Endodermal cell (in vitro differentiated cells): ENCODE measurements at places on chromosomes 2 and 18. TPM values are rescaled to one million over a fixed set of nuclear protein-coding genes. Genes with fewer than 3 reads are reported as not detected.

B4GALT6 gene
- total RNA-seq: 15.8 to 48.4 TPM (median 47.8 TPM) in 3 replicates

UPP2 gene
- total RNA-seq: not detected in 2 replicates

APLF gene
- 8.0 and 8.7 TPM in 2 replicates for total RNA-seq

DNA sequence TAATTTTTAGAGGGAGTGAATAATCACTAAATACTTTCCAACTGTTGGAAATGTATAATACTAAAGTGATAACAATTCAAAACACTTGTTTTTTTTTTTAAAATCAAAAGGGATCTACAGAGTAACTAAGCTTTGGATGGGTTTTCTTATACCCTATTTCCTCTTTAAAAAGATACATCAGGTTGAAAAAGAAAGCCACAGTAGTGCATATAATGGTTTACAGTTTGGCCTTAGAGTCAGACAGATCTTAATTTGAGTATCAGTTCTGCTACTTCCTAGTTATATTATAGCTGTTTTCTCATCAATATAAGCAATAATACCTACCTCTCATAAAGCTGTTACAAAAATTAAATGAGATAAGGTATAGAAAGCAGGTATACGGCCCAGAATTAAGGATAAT, 28.5 kb downstream of the PSME4 start:
- no peak for DNase-seq

DNA sequence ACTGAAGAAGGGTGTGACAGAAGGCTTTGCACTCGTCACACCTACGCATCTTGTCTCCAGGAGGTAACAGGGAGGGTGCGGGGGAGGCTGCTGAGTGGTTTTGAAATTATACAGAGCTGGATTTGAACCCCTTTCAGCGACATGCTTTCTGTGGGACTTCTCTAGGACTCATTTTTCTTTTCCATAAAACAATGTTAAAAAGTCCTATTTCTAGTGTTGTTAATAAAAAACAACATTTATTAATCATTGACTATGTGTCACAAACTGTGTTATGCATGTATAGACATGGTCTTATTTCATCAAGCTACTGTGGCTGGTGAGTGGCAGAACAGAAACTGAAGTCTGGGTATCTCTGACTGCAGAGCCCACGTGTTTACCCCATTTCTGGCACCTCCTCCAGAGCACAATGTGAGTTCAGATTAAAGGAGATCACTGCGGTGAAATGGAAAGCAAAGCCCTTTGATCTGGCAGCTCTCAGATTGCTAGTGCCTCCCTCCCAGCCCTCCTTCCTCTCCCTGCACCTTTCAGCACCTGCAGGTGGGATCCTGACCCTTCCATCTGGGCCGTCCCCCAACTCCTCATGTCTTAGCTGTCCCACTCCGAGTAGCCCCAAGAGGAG, 315.5 kb upstream of the MYT1L start:
- DNase-seq: no peak

LRP2 gene
- total RNA-seq: 3.5 to 4.6 TPM (median 4.3 TPM) in 3 replicates

DNA sequence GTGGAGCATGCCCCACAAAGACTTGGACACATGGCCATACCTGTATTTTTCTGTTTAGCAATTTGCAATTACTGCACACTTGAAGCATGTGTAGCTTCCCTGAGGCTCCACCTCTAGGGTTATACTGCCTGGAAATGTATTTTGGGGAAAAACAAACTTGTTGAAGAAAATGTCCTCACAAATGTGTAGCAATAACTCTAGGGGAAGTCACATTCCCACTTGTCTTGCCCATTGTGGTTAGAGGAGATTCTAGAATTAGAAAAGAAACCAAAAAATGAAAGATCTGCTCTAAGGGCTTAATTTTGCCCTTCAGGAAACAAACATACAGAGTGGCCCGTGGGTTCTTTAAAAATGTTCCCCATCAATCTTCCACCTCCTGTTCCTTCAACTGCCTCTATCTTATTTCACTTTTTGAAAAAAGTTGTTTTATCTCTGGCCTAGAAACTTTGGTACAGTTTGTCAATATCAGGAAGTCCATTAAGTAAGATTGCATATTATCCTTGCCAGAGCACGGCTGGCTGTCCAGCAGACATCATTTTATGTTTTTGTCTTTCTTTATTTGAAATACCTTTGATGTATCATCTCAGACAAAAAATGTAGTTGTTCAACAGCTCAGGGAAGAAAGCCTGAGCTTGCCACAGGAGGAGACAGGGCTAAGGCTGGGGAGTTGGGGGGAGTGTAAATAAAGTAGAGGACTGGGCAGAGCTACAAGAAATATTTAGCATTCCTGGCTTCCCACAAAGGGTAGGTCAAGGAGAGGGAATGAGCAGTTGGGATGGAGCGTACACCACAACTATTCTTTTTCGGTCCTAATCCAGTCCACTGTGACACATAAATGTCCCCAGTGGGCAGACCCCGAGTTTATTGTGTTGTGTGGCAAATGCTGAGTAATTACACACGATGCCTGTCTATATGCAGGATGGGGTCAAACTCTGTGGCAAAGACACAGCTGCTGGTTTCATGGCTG, 96.8 kb upstream of the CDC42EP3 start:
- no peak for DNase-seq
